ENCODE measurements at places on chromosomes 2 and 18. TPM values are rescaled to one million over a fixed set of nuclear protein-coding genes. Genes with fewer than 3 reads are reported as not detected.

DNA sequence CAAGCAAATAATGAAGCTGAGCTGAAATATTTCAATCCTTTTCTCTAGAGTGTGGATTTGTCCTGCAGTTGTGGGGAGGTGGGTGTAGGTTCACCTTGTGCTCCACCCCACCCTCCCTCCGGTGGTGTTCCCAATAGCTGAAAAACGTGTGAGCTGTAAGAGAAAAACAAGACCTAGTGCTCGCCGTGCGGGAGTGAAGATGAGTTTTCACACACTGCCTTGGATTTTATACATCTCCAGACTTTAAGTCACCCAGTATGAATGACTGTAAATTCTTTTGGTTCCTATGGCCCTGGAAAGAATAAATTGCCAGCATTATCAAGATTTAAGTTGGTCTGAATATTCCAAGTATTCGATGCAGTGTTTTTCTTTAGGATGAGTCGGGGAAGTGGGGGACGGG lies 1.9 kb upstream of the SOX11 start:
- no peak for DNase-seq

- no peak for DNase-seq
Measured at GRCh38 chr2:234514873-234515638, 18.2 kb upstream of the ARL4C start.

GRCh38 chr18:8029061-8029460 lies 461.9 kb downstream of the PTPRM start:
- DNase-seq = no peak

DNA sequence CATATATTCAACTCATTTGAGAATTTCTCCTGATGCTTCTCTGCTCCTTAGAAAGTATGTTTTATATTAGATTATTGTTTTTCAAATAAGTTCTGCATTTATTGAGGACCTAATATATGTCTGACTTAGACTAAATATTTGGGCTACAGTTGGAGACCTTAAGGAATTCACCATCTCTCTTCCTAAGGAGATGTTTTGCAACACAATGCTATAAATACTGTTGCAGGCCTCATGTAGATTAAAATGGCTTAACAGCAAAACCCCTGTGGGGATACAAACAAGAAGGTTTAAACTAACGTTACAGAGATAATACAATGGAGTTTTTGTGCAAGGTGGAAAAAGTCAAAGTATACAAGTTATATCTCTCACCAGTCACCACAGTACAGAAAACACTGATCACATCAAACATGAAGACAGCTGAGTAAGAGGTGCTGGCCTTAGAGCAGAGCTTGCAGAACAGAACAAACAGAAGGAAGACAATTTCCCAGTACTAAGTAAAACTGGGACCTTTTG lies 20.1 kb upstream of the BMPR2 start:
- DNase-seq = no peak

The HOXD12 gene
- total RNA-seq = not detected

The LCT gene
- total RNA-seq = 0.10 TPM

- no peak for DNase-seq
Measured at GRCh38 chr2:199455545-199456382, 2.0 kb downstream of the SATB2 start.

GRCh38 chr18:37956020-37956419 lies 390.4 kb upstream of the CELF4 start:
- no peak for DNase-seq

DNA sequence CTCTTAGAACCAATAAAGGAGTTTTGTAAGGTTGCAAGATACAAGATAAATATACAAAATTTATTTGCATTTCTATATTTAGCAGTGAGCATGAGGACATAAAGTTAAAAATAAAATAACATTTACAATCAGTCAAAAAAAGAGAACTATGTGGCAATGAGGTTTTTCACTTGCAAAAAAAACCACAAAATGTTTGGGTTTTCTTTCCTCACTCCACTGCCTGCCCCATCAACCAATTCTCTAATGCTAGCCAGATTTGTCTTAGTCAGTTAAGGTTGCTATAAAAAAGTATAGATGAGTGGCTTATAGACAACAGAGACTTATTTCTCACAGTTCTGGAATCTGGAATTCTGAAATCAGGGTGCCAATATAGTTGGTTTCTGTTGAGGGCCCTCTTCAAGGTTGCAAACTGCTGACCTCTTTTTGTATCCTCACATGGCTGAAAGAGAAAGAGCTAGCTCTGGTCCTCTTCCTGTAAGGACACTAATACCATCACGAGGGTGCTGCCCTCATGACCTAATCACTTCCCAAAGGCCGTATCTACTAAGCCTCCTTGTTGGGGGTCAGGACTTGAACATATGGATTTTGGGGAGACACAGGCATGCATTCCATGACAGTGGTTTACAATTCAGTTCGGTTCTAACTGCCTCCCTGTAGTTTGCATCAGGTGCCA lies 566.2 kb downstream of the GALR1 start:
- no peak for DNase-seq

- no peak for DNase-seq
Measured at GRCh38 chr2:226609366-226609765, 190.3 kb downstream of the IRS1 start.

DNA sequence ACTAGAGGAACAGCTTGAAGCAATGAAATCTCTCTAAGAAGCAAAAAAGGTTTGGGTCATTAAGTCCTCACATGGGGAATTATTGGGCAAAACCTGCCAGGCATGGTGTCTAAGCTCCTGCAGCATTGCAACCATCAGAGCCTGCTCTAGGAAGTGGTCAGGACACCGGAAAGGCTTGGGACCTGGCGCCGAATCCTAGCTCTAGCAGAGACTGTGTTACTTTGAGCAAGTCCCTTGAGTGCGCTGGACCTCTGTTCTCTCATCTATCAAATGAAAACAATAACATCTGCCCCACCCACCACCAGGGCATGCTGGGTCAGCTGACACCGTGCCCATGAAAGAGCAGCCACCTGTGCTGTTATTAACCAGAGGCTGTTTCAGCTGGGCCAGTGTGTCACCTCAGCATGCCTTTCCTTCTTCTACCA lies 6.3 kb downstream of the TMEM127 start:
- DNase-seq = no peak

GRCh38 chr2:15548974-15549373 lies 12.2 kb downstream of the NBAS start:
- no peak for DNase-seq

DNA sequence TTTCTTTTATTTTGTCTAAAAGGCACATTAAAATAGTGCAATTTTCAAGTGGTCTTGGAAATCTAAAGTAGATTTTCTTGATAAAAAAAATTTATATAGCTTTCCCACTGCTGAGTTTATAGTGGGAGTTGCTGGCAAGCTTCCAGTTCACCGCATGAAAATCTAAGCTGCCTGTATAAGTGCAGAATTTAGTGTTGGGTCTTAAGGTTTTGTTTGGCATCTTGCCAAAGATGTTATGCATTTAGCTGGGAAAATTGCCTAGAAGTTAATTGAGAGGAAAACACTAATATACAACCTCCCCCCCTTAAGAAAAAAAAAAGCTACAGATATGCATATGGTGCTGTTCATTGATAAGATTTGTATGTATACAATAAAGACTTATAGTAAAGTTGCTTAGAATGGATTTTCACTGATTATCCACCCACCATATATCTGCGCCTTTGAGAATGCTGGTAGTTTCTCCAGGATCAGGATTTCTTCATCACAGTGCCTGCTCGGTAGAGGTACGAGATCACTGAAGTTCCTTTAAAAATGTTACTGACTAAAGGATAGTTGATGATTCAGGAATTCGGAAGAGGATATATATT lies 803.2 kb upstream of the POU3F3 start:
- no peak for DNase-seq

DNA sequence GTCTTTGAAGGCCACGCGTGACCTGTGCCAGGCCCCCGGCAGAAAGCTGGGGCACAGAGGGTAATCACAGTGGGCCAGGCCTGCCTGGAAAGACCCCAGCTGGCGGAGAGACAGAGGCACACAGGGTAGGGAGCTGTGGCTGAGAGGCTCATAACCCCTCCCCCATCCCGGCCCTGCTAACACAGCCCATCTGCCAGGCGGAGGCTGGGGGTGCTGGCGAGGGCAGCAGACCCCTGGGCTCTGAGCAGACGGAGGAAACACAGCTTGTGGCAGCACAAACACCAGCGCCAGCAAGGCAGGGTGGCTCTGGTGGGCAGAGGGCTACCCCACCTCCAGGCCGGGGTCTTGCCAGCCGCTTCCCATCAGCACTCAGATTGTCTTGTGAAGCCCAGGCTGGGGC lies 19.0 kb downstream of the HS6ST1 start:
- no peak for DNase-seq

DNA sequence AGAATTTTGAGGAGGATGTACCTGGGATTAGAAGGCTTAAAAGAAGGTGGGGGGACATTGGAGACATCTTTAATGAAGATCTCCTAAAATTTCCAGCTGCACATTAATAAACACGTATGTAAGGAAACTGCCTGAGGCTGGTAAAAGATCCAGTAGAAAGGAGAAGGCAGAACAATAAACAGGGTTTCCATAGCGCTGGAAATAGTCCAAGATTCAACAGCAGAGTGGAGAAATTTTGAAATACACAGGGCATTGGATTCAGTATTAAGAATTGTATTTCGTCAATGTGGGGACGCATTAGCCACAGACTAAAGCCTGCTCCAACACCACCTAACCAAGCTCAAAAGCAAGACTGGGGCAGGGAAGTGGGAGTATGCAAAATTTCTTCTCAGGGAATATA lies 606.9 kb upstream of the NRXN1 start:
- DNase-seq = no peak

The COL4A3 gene
- 0.58 TPM for total RNA-seq

The TLX2 gene
- 0.46 TPM for total RNA-seq

DNA sequence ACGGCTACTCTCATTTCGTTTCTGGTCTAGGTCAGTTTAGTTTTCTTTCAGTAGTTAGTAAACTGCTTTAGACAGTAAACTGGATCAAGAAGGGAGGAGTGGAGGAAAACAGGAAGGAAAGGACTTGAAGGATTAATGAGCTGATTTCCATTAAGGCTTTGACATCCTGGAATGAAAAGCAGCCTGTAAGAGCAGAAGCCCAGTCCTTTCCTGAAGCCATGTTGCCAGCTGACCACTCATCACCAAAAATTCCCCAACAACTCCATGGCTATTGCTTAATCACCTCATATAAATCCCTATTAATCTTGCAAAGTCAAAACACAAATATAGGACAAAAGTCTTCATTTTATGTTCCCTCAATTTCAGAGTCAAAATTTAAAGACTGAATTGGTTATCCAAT lies 113.7 kb upstream of the ZFP36L2 start:
- no peak for DNase-seq

The GALR1 gene
- not detected for total RNA-seq

- no peak for DNase-seq
Measured at GRCh38 chr2:60234274-60234986, 319.0 kb downstream of the BCL11A start.

All from T-cell (primary cell).